Spleen (tissue), 13 donors: ENCODE measurements at places on chromosomes 5 and 9.

- no peaks in the 10 kb centered on the region for H3K4me1 ChIP-seq
- no peaks in the 10 kb centered on the region for H3K27me3 ChIP-seq
- H3K27ac ChIP-seq, result no peak overlapping the region
- peaks cover 75% of the 10 kb centered on the region for H3K36me3 ChIP-seq
- H3K4me3 ChIP-seq, result no peak overlapping the region
Observed at GRCh38 chr5:103010168-103010567, 109.8 kb downstream of the GIN1 start.

- no peak overlapping the region for H3K27ac ChIP-seq
- H3K4me3 ChIP-seq, result no peak overlapping the region
- DNase-seq, result no peak
- no peaks in the 10 kb centered on the region for H3K36me3 ChIP-seq
- H3K4me1 ChIP-seq, result no peaks in the 10 kb centered on the region
Observed at GRCh38 chr5:2897276-2897961, 145.9 kb upstream of the IRX2 start.

- peak; percentile 93 for DNase-seq
- peaks cover 28% of the 10 kb centered on the region for H3K36me3 ChIP-seq
- peaks cover 53% of the 10 kb centered on the region for H3K4me1 ChIP-seq
- peak overlapping the region; percentile 88 for H3K4me3 ChIP-seq
Observed at GRCh38 chr9:93451849-93452709, 594 bp downstream of the FAM120A start.

DNA sequence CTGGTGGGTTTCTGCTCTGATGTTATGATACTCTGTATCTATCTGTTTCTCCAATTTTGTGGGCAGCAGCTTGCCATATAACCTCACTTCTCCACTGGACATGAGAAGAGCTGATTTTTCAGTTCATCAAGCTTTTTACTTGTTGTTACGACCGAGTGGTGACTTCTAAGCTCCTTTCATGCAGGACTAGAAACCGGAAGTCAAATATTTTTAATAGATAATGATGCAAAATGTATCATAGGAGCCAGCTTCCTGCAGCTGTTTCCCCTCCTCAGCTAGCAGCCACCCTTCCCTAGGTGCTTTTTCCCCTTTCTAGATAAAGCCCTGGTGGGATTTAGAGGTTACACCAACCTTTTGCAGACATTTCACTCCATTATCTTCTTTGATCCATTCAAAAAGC lies 17.0 kb upstream of the ADAM19 start:
- H3K27ac ChIP-seq, result peak overlapping the region; percentile 80
- DNase-seq, result no peak
- H3K27me3 ChIP-seq, result no peaks in the 10 kb centered on the region
- peaks cover 57% of the 10 kb centered on the region for H3K4me1 ChIP-seq
- no peak overlapping the region for H3K4me3 ChIP-seq

- H3K4me1 ChIP-seq, result peaks cover 26% of the 10 kb centered on the region
- H3K27me3 ChIP-seq, result no peaks in the 10 kb centered on the region
- no peak overlapping the region for H3K4me3 ChIP-seq
- DNase-seq, result no peak
Observed at GRCh38 chr5:140554454-140554853, 2.8 kb downstream of the SRA1 start.

- peaks cover 9% of the 10 kb centered on the region for H3K36me3 ChIP-seq
- peak overlapping the region; percentile 96 for H3K4me3 ChIP-seq
- H3K4me1 ChIP-seq, result peaks cover 67% of the 10 kb centered on the region
- peak overlapping the region; percentile 94 for H3K27ac ChIP-seq
Observed at GRCh38 chr5:141617682-141618029, 1.1 kb downstream of the DIAPH1 start.

DNA sequence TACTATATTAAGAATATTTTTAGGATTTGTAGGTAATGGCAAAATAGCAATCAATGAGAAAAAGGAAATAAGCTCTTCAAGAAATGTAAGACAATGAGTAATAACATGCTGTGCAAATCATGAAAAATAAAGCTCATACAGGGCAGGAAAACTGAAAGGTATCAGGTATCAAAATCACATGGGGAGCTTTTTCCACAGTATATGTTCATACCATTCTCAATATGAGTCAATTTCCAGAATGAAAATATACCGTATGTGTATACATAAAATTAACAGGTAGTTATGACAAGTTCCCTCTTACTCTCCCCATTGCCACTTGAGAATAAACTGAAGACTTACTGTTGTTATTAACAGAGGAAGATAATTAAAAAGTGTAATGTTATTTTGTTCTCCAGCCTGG lies 35.9 kb downstream of the EFCAB9 start:
- DNase-seq, result no peak
- H3K4me1 ChIP-seq, result no peaks in the 10 kb centered on the region
- H3K27me3 ChIP-seq, result no peaks in the 10 kb centered on the region
- H3K4me3 ChIP-seq, result no peak overlapping the region

DNA sequence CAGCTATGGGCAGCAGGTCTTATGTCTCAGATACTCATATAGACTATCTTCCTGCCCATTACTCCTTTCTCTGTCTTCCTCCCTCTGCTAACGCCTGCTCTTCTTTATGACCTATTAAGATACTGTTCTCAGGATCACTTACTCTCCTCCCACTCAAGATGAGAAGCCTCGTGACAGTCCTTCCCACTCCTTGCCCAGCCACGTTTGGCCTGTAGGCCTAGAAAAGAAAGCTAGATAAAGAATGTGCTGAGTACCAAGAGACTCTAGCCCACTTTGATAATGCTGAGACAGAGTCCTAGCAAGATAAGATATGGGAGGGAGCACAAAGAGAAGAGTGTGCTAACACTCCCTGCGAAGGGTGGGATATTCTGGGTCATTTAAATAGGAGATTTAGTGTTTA lies 6.8 kb upstream of the DENND4C start:
- H3K4me1 ChIP-seq, result no peaks in the 10 kb centered on the region
- H3K27ac ChIP-seq, result no peak overlapping the region
- no peaks in the 10 kb centered on the region for H3K36me3 ChIP-seq
- H3K27me3 ChIP-seq, result no peaks in the 10 kb centered on the region
- no peak overlapping the region for H3K4me3 ChIP-seq

DNA sequence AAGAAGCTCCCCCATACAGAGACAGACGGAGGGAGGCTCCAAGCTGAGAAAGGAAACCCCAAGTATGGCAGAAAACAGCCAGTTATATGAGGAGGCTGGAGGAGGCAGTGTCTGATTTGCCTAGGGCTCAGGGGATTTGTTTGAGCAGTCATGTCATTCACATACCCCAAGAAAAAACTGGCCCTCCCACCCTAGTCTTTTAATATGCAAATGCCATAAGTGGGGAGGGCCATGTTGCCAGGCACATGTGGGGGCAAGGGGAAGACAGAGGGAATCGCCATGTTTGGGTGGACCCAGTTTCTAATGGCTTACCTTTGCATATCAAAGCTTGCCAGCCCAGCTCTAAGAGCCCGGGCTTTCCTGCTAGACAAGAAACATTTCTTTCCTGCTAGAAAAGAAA lies 1163.8 kb downstream of the TAF11L14 start:
- no peaks in the 10 kb centered on the region for H3K27me3 ChIP-seq
- H3K27ac ChIP-seq, result no peak overlapping the region
- no peaks in the 10 kb centered on the region for H3K36me3 ChIP-seq
- DNase-seq, result no peak
- no peaks in the 10 kb centered on the region for H3K4me1 ChIP-seq

GRCh38 chr5:1202026-1202797 lies 817 bp downstream of the SLC6A19 start:
- no peak for DNase-seq
- no peaks in the 10 kb centered on the region for H3K36me3 ChIP-seq
- H3K4me3 ChIP-seq, result no peak overlapping the region
- no peaks in the 10 kb centered on the region for H3K4me1 ChIP-seq
- peaks cover 35% of the 10 kb centered on the region for H3K27me3 ChIP-seq
- H3K27ac ChIP-seq, result no peak overlapping the region

DNA sequence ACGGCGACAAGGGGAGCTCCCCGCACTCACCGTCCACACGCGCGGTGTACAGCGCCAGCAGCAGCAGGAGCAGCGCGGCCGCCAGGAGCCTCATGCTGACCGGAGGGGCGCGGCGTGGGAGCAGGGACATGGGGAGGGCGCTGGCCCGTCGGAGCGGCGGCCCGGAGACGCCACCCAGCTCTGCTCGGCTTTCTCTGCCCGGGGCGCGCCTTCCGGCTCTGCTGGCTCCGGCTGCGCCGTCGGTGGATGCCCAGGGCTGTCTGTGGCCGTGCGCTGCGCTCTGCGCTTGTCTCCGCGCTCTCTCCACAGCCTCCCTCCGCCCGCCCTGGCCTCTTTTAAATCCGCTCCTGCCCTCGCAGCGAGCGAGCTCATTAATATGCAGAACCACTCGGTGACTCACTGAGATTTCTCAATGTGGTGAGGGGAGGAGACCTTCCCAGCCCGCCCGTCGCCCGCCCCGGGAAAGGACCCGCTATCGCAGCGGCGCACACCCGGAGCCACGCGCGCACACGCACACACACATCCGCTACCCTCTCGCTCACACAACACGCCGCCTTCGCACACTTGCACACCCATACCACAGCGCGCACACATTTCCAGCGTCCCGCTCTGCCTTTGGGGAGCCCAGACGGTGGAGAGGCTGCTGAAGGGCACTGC lies at the start of gene CXCL14:
CXCL14 (minus strand) TSS at position 307 of the 657 bp plus-strand sequence; CDS start at position 94, 213 bp downstream.
- no peaks in the 10 kb centered on the region for H3K4me1 ChIP-seq
- peak; percentile 69 for DNase-seq
- H3K4me3 ChIP-seq, result peak within 1 kb of the TSS; percentile 31

DNA sequence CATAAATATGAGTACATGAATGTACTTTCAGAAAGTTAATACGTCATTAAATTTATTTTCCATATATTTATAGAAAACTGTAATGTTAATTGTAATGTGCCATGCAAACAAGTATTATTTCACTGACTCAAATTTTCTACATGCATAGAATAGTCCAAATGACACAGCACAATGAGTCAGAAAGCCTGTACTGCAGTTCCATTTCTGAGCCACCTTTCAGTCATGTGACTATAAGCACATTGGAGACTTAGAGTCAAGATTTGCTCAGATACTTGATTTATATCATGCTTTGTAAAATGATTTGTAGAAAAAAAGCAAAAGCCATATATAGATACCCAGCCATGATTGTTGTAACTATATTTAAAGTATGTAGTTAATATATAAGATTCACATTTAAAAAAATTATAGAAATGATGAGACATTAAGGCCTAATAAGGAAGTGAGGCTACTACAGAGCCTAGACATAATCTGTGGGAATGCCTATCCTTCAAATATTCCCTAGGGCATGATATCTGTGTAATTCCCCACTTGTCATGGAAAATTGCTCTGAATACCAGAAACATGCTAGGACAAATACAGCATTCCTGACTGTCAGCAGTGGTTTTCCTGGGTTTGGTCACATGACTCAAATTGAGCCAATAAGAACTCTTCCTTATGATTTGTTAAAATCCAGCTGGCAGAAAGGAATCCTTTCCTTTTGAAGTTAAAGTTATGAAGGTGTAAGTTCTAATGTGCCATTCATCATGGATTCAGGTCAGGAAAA lies 50.0 kb downstream of the PTPRD start:
- no peak overlapping the region for H3K4me3 ChIP-seq
- no peaks in the 10 kb centered on the region for H3K4me1 ChIP-seq
- H3K27ac ChIP-seq, result no peak overlapping the region
- H3K27me3 ChIP-seq, result no peaks in the 10 kb centered on the region
- no peak for DNase-seq
- no peaks in the 10 kb centered on the region for H3K36me3 ChIP-seq

DNA sequence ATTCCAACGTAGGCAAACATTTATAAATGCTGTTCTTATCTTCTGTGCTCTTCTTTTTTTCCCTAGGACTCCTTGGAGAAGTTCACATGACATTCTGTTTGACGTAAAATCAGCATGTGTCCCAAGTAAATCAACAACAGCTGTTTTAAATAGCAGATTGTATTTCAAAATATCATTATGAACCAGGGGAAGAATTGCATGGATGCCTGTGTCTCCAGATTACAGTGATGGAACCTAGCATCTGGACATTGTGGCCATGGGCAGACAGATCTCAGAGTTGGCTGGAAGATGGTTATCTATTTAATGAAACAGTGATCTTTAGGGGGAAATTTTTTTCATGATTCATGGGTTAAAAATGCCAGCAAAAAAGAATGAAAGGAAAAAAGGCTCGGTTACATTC lies 222.0 kb downstream of the MAN2A1 start:
- H3K4me1 ChIP-seq, result no peaks in the 10 kb centered on the region
- H3K4me3 ChIP-seq, result no peak overlapping the region
- no peak overlapping the region for H3K27ac ChIP-seq
- no peaks in the 10 kb centered on the region for H3K36me3 ChIP-seq
- no peak for DNase-seq
- no peaks in the 10 kb centered on the region for H3K27me3 ChIP-seq

DNA sequence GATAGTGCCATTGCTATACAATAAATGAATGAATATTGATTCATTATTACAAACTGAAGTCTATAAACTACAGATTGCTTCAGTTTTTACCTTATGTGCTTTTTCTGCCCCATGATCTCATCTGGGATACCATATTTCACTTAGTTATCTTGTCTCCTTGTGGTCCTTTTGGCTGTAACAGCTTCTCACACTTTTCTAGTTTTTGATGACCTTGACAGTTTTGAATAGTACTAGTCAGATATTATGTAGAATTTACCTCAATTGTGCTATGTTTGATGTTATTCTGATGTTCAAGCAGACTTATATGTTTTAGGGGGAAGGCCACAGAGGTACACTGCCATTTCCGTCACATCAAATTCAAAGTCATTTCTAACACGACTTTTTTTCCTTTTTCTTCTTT lies 2364.3 kb upstream of the ACO1 start:
- H3K4me1 ChIP-seq, result no peaks in the 10 kb centered on the region
- H3K4me3 ChIP-seq, result no peak overlapping the region
- H3K27ac ChIP-seq, result no peak overlapping the region
- no peaks in the 10 kb centered on the region for H3K36me3 ChIP-seq

- no peaks in the 10 kb centered on the region for H3K36me3 ChIP-seq
- H3K4me1 ChIP-seq, result no peaks in the 10 kb centered on the region
- no peak for DNase-seq
- H3K27ac ChIP-seq, result no peak overlapping the region
- no peak overlapping the region for H3K4me3 ChIP-seq
- no peaks in the 10 kb centered on the region for H3K27me3 ChIP-seq
Observed at GRCh38 chr5:11619339-11620024, 284.8 kb downstream of the CTNND2 start.

GRCh38 chr5:36720688-36721087 lies 114.3 kb downstream of the SLC1A3 start:
- no peaks in the 10 kb centered on the region for H3K36me3 ChIP-seq
- no peak for DNase-seq
- H3K4me1 ChIP-seq, result peaks cover 65% of the 10 kb centered on the region
- H3K27me3 ChIP-seq, result no peaks in the 10 kb centered on the region
